ENCODE measurements at places on chromosomes 16 and 17.

- DNase-seq: no peak
Observed at GRCh38 chr16:17130733-17131132, 340.0 kb downstream of the XYLT1 start.

DNA sequence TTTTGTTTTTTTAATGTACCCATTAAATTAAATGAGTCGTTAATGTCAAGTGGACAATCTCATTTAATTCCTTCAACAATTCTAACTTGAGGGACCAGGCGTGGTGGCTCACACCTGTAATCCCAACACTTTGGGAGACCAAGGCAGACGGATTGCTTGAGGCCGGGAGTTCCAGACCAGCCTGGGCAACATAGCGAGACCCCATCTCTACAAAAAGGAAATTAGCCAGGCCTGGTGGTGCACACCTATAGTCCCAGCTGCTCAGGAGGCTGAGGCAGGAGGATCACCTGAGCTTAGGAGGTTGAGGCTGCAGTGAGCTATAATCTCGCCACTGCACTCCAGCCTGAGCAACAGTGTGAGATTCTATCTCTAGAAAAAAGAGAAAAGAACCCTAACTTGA is 20.7 kb upstream of the GSG1L start:
- no peak for DNase-seq

GRCh38 chr16:47037396-47037745 is 63.9 kb upstream of the DNAJA2 start:
- no peak for DNase-seq

DNA sequence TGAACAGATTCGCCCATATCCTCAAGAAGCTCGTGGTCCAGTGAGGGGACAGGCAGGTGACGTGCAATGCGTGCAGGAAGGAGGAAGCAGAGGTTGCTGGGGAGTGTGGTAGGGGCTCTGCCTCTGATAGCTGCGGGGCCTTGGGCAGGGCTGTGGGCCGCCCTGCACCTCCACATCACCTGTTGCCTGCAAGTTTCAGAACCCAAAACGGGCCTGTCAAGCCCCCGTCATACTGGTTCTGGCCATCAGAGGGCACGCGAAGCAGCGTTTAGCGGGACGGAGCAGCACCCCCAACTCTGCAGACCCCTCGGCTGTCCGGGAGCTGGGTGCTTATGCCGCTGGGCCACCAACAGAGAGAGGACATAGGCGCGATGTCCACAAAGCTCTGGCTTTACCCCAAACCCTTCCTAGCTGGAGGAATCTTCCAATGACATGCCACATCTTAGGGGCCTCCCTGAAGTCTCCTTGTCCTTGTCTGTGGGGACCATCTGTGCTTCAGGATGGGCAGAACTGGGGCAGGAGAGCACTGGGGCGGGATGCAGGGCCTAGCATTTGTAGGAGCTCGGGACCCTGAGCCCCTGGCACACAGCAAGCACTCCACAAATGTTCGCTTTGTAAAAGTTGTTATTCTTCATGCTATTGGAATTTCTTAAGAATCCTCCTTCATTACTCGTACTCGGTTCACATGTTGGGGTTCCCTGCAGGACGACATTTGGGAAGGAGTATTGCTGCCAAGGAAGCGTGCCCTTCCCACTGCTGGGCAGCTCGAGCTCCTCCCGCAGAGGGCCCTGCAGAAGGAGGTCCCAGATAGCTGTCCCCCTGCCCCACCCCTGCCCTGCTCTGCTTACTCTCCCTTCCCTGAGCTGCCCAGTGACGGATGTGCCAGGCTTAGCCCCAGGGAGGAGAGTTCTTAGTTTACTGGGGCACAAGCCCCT is 64.3 kb downstream of the CNGB1 start:
- no peak for DNase-seq

DNA sequence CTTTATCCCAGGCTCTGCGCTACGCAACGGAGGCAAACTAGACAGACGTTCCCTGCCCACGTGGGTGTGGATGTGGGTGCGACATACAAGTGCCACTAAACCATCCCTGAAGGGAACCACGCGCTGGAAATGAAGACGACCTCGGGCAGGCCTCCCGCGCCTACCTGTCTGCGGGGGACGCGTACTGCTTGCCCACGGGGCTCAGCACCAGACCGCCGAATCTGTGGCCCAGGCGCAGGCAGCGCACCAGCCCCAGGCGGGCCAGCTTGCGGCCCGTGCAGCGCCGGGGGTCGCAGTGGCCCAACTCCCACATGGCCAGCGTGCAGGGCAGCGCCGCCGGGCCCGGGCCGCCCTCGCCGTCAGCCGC is 480 bp downstream of the TSR3 start:
- no peak for DNase-seq
